ENCODE measurements at places on chromosomes 12 and 14. TPM values are rescaled to one million over a fixed set of nuclear protein-coding genes. Genes with fewer than 3 reads are reported as not detected.

GRCh38 chr12:71010143-71010479 lies 89.6 kb upstream of the PTPRR start:
- no peaks in the 10 kb centered on the region for H3K27me3 ChIP-seq
- no peak overlapping the region for H3K4me3 ChIP-seq

GRCh38 chr14:99718811-99719192 lies 34.7 kb downstream of the CYP46A1 start:
- H3K27ac ChIP-seq, result no peak overlapping the region
- H3K4me1 ChIP-seq, result no peaks in the 10 kb centered on the region
- peaks cover 4% of the 10 kb centered on the region for H3K27me3 ChIP-seq
- DNase-seq, result no peak
- no peaks in the 10 kb centered on the region for H3K36me3 ChIP-seq
- H3K4me3 ChIP-seq, result no peak overlapping the region

DNA sequence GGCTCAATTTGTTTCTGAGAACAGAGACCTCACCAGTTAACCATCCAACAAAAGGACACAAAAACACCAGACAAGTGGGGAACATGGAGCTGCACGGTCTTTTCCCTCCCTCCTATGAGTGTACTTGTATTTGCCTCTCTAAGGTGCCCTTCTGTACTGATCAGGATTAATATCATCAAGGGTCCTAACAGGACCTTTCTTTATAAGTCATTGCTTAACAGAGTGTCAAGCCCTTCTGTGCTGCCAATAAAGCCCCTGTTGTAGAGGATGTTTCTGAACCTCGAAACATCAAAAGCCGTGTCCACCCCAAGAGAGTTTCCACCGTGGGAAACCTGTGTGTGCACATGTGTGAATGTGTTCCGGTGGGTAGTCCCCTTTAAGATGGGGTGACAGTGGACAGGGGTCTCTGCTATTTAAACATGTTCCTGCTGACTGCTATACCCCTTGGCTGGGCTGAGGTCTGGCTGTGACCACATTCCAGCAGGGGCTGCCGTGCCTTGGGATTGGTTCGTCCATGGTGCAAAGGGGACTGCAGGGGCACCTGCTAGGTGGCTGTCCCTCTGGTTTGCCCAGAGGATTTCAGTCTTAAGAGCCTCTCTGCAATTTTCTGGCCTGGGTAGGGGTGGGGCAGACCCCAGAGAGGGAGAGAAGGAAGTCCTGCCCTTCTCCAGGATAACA lies 6.0 kb downstream of the ESRRB start:
- DNase-seq, result no peak
- H3K36me3 ChIP-seq, result no peaks in the 10 kb centered on the region
- peaks cover 3% of the 10 kb centered on the region for H3K4me1 ChIP-seq
- peaks cover 55% of the 10 kb centered on the region for H3K27me3 ChIP-seq

DNA sequence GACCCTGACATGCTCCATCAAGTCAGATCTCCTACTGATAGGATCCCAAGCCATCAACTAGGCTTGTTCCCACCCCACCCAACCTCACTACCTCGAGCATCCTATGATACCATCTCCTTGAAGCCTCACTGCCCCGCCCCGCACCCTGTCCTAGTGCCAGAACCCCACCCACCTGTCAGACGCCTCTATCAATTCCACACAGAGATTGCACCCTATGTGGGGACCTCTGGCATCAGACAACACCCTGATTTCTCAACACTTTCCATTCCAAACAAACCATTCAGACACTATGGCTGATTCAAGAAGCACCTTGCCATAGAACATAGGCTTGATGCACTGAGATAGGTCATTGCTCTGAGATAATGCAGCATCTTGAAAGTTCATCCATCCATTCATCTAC lies 3.1 kb upstream of the GLTP start:
- no peaks in the 10 kb centered on the region for H3K36me3 ChIP-seq
- peaks cover 31% of the 10 kb centered on the region for H3K4me1 ChIP-seq
- H3K27ac ChIP-seq, result no peak overlapping the region

GRCh38 chr12:26028953-26029735 lies 70.7 kb downstream of the RASSF8 start:
- no peak overlapping the region for H3K27ac ChIP-seq
- no peaks in the 10 kb centered on the region for H3K36me3 ChIP-seq
- peak; percentile 39 for DNase-seq
- H3K4me1 ChIP-seq, result no peaks in the 10 kb centered on the region

GRCh38 chr12:45381351-45381750 lies 165.5 kb downstream of the ANO6 start:
- H3K36me3 ChIP-seq, result peaks cover 18% of the 10 kb centered on the region
- H3K4me3 ChIP-seq, result no peak overlapping the region
- no peak for DNase-seq
- H3K4me1 ChIP-seq, result no peaks in the 10 kb centered on the region
- no peak overlapping the region for H3K27ac ChIP-seq

DNA sequence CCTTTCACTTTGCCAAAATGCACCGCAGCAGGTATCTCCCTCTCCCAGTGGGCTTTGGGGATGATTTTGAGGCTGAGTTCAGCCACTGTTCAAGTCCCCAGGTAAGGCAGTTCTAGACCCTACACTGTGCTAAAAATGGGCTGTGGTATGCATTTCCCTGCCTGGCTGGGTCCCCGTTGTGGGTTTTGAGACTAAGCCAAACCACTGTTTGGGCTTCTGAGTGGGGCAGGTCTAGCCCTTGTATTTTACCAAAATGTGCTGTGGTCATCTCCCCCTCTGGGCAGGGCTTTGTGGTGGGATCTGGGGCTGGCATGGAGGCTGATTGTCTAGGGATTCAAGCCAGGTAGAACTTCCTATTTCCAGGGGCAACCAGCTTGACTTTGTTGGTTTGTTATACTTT lies 13.6 kb upstream of the OR4Q3 start:
- no peaks in the 10 kb centered on the region for H3K4me1 ChIP-seq
- no peak overlapping the region for H3K27ac ChIP-seq
- H3K27me3 ChIP-seq, result peaks cover 2% of the 10 kb centered on the region

GRCh38 chr14:83470466-83470865 lies 1936.8 kb upstream of the SEL1L start:
- no peaks in the 10 kb centered on the region for H3K4me1 ChIP-seq
- H3K27me3 ChIP-seq, result no peaks in the 10 kb centered on the region
- H3K4me3 ChIP-seq, result no peak overlapping the region
- H3K36me3 ChIP-seq, result no peaks in the 10 kb centered on the region

- peak; percentile 82 for DNase-seq
- H3K27ac ChIP-seq, result peak overlapping the region; percentile 85
These were observed 56.5 kb downstream of the HCAR2 start for GRCh38 chr12:122646517-122647217.

- H3K36me3 ChIP-seq, result no peaks in the 10 kb centered on the region
- DNase-seq, result no peak
- peaks cover 10% of the 10 kb centered on the region for H3K4me1 ChIP-seq
- H3K27ac ChIP-seq, result no peak overlapping the region
- H3K4me3 ChIP-seq, result no peak overlapping the region
These were observed 86.6 kb upstream of the TRAF3 start for GRCh38 chr14:102690509-102691286.

DNA sequence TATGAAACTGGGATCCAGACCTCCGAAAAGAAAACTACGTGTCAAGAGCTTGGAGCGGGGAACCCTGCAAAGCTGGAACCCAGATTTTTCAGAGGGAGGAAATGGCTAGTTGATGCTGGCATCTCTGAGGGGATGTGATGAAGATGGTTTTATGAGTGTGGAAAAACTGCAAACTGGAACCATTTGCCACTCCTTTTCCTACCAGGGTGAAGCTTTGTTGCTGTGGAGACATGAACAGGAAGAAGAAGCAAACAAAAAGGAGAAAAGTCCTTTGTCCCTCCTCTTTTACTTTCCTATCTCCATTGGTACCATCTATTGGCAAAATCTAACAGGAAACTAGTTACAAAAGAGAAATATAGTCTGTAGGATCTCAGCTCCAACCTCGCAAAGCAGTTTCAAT lies 39.2 kb downstream of the CDK17 start:
- H3K27me3 ChIP-seq, result no peaks in the 10 kb centered on the region
- H3K36me3 ChIP-seq, result no peaks in the 10 kb centered on the region
- no peak overlapping the region for H3K27ac ChIP-seq

GRCh38 chr14:104980611-104981531 lies 2.7 kb upstream of the AHNAK2 start:
- H3K4me3 ChIP-seq, result no peak overlapping the region
- H3K27me3 ChIP-seq, result peaks cover 26% of the 10 kb centered on the region
- H3K36me3 ChIP-seq, result no peaks in the 10 kb centered on the region
- no peak overlapping the region for H3K27ac ChIP-seq

DNA sequence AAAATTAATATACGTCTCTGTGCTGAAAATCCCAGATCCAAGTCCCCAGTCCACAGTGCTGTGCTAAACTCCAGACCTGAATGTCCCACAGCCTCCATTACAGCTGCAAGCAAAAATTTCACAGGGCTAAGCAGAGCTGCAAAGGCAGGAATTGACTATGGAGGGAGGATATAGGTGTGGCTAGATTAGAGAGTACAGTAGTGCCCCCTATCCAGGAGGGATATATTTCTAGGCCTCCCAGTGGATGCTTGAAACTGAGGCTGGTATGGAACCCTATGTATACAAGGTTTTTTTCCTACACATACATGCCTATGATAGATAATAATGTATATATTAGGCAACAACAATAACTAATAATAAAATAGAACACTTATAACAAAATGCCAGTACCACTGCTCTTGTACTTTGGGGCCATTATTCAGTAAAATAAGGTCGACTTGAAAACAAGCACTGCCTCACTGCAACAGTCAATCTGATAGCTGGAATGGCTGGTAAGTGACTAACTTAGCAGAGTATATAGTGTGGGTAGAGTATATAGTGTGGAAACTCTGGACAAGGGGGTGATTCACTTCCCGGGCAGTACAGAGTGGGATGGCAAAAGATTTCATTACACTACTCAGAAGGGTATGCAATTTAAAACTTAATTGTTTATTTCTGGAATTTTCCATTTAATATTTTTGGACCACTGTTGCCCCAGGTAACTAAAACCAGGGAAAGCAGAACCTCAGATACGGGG lies 82.7 kb downstream of the C14orf132 start:
- DNase-seq, result no peak
- peaks cover 40% of the 10 kb centered on the region for H3K4me1 ChIP-seq
- H3K4me3 ChIP-seq, result no peak overlapping the region
- H3K27me3 ChIP-seq, result peaks cover 1% of the 10 kb centered on the region
- no peak overlapping the region for H3K27ac ChIP-seq

- peaks cover 3% of the 10 kb centered on the region for H3K4me1 ChIP-seq
- H3K27ac ChIP-seq, result no peak overlapping the region
- peaks cover 50% of the 10 kb centered on the region for H3K36me3 ChIP-seq
These were observed 85.0 kb downstream of the SYNE3 start for GRCh38 chr14:95431199-95432143.

DNA sequence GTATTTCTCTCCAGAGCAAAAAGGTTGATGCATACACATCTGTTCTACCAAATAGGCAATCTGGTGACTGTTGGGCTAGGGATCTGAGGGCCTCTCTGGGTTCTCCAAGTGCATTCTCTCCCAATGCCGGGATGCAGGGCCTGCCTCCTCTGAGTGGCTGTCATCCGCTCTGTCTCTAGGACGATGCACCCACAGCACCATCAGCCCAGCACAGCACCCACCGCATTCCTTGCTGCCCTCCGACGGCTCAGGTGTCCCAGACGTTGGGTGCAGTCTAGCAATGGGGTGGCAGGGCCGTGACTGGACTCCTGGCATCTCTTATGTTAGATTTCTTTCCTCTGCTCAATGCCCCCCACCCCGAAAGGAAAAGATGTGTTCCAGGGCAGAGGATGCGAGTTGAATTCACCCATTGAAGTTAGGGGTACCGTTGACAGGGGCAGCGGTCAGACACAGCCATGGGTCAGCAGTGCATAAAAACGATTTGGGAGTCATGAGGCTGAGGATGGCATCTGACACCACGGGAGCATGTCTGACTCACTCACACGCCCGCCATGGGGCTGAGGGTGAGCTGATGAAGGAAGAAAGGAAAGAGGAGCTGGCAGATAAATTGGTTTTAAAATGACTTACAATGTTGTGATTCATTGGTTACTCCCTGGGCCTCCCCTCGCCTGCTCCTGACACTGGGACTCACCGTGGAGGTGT lies 93.2 kb upstream of the C14orf180 start:
- no peaks in the 10 kb centered on the region for H3K4me1 ChIP-seq
- H3K27ac ChIP-seq, result no peak overlapping the region
- no peak for DNase-seq
- no peaks in the 10 kb centered on the region for H3K36me3 ChIP-seq

- no peak for DNase-seq
- H3K4me1 ChIP-seq, result peaks cover 33% of the 10 kb centered on the region
- no peak overlapping the region for H3K4me3 ChIP-seq
- no peak overlapping the region for H3K27ac ChIP-seq
- peaks cover 67% of the 10 kb centered on the region for H3K36me3 ChIP-seq
- H3K27me3 ChIP-seq, result no peaks in the 10 kb centered on the region
These were observed 8.0 kb downstream of the KMT2D start for GRCh38 chr12:49052451-49053208.

DNA sequence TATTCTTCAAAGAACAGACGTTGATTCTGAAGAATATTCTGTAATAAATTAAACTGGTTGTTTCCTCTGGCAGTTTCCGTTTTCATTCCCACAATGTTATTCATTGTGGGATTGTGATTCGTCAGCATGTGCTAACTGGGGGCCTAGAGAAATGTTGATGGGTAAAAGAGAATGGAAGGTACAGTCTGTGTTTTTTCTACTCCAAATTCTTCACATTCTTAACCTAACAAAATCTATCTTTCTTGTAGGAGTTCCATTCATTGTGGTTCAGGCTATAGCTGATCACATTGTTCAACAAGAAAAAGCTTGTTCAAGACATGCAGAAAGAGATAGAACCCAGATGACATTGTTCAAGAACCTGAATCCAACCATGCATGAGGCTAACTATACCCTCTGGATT lies 5.9 kb downstream of the CD163 start:
- DNase-seq, result no peak
- H3K36me3 ChIP-seq, result no peaks in the 10 kb centered on the region
- H3K4me3 ChIP-seq, result no peak overlapping the region
- H3K4me1 ChIP-seq, result no peaks in the 10 kb centered on the region

Gene GYS2
- not detected for total RNA-seq

Gene NCOR2
- total RNA-seq, result 110 TPM

Gene CAPZA3
- not detected for total RNA-seq

Gene EGLN3
- total RNA-seq, result 3.5 TPM

Gene TAMALIN
- 26.4 TPM for total RNA-seq

Gene PROX2
- 0.38 TPM for total RNA-seq

Gene DHRS7
- 46.4 TPM for total RNA-seq

Gene ERGIC2
- 101 TPM for total RNA-seq

Gene KCNK13
- not detected for total RNA-seq

Gene KLHL33
- 0.54 TPM for total RNA-seq

Gene OVCH1
- not detected for total RNA-seq

All from activated CD8-positive, alpha-beta T cell treated with anti-CD3 and anti-CD28 coated beads for 36 hours (primary cell).